ENCODE measurements at places on chromosomes 4 and X.

DNA sequence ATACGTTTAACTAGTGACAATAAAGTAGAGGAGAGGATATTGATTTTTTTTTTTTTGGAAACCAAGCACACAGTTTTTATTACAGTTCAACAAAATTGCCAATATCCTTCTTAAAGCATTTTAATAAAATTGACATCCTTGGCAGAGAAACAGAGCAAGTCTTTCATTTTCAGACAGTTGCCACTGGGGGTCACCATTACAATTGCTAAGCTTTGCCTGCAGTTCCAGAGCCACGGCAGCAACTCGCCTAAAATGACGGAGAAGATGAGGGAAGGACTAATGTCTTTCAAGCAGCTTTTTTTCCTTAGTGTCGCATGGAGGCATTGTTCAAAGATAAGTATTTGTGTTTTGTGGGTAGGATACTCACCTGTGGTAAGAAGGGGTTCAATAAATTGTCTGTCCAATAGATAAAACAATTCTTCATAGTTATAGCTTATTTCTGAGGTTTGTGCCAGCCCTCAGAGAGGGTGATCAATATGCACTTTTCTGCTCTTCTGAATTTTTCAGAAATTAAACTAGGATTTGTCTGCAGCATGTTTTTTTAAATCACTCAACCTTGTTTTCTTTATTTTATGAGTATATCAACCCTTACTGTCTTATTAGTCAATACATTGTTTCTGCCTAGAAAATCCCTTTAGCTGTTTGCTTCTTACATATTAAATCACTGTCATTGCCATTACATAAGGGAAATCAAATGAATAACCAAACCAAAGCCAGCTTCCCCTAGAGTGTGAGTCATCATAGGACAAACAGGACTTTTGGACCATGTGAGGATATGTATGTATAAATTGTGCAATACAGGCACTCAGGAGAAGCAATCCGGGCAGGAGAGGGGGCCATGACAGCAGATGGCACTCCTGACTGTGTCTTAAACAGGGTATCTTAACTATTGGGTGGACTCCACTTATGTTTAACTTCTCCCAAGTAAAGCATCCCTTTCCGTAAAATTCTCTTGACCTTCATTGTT lies 508.1 kb upstream of the ARX start:
- peak; percentile 5 for DNase-seq

DNA sequence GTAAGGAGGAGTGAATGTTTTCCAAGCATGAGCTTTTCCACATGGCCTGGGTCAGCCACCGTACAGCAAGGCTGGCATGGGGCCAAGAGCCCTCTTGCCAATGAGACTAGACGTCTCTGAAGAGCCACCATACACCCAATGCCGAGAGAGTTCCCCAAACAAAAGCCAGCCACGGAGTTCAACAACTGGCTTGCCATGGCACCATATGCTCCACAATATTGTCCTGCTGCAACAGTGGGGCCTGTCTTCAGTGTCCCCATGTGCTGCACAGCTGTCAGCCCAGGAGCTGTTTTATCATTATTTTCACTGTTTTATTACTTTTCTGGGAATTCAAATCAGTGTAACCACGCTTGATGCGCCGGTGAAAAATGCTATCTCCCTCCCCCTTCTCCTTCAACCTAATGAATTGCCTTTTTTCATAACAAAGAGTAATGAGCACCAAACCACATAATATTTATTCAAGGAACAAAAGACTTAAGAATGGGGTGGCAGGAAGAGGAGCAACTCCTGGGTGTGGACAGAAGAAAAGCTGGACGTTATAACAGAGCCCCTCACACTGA lies 18.4 kb downstream of the MAML3 start:
- peak; percentile 24 for DNase-seq

- no peak for DNase-seq
Observed at GRCh38 chrX:147735364-147735763, 176.4 kb upstream of the FMR1 start.

DNA sequence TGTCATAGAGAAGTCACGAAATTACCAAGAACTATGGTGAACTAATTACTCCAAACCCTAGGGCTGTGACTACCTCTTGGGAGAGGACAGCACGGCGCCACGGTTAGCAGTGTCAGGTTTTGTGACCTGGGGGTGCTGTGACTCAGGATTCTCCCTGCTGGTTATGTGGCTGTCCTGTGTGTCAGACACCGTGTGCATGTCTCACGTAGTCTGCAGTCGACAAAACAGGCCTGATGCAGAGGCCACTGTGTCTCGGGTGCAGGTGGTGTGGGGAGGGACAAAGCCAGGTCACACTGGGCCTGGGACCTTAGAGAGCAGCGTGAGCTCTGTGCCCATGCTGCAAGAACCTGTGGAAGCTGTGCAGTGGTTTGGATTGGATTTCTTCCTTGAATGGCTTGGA lies 34.1 kb downstream of the TNIP2 start:
- no peak for DNase-seq

DNA sequence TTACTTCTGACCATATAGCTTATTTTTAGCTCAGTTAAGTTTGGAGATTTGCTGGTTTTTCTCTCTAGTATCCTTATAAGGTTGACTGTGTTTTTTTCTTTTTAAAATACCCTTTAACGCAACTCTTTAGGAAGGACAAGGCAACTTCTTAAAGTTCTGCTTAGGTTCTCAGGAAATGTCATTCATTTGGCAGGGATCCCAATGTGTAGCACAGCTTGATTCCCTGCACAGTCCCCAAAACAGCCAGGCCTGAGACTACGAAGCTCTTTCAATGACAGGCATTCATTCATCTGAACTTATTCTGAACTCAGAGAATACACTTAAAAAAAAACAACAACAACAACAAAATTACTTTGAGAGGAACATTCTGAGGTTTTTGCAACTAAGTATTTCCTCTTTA lies 1765.8 kb downstream of the PCDH7 start:
- no peak for DNase-seq

DNA sequence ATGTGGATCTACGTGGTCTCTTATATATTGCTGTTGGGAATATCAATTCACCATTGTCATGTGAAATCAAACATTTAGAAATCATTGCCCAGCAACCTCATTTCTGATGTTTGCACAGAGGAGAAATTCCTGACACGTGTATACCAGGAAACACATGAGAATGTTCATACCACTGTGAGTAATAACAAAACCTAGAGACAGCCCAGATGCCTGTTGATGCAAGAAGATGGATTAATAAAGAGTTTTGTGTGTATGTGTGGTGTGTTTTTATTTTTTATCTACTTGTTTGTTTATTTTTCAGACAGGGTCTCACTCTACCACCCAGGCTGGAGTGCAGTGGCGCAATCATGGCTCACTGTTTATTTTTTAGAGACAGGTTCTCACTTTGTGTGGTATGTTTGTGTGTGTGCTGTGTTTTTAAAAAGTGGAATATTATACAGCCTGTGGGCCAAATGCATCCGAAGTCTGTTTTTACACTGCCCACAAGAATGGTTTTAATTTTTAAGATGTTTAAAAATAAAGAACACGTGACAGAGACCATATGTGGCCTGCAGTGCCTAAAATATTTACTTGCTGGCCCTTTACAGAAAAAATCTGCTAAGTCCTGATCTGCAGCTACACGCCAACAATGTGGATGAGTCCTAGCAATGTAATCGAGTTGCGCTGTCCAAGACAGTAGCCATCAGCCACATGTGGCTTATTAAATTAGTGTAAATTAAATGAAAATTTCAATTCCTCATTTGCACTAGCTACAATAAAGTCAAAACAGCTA lies 39.2 kb downstream of the TXLNG start:
- DNase-seq, result no peak

DNA sequence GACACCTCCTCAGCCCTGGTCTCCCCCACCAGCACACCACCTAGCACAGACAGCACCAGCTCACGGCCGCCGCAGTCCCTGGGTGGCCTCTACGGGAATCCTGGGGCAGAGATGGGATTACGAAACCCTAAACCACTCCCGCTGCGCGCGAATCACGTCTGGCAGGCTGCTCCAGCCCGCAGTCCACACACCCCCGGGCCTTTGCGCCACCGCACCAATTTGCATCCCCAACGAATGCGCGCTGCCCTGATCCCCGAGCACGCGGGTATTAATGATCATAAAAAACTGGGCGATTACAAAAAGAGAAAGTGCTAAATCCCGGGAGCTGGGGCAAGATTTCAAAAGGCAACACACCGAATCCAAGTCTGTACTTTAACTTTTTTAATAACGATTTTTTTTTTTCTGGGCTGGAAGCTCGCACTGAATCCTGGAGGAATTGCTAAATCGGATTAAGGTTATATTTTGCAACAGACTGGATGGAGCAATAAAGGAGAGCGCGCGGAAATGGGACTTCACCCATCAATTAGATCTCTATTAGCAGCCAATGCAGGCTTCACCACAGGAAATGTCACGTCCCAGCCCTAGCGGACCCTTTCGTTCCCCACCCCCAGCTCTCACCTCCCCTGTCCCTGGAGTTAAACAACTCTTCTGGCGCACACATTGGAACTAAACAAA lies 69.8 kb upstream of the TMEM33 start:
- no peak for DNase-seq
